ENCODE measurements at places on chromosomes 3 and 15. TPM values are rescaled to one million over a fixed set of nuclear protein-coding genes. Genes with fewer than 3 reads are reported as not detected.

DNA sequence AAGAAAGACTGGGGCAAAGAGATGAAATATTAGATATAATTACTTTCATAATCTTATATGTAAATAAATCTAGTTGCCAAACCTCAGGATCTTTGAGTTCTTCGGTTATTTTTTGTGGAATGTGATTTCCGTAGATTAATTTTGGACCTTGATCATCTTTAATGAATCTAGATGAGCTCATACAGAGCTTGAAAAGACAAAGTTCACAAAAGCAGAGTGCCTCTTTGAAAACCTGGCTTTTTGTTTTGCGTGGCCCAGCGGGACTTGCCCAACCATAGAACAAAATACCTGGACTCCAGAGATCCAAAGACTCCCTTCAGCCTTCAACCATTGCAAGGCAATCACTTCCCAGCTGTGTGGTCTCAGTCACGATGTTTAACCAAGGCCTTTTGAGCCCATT lies 54.8 kb upstream of the CHST2 start:
- DNase-seq, result no peak

PAK6 gene
- polyA plus RNA-seq, result not detected

EPHB3 gene
- polyA plus RNA-seq, result 3.3 TPM

RBPMS2 gene
- 0.67 TPM for polyA plus RNA-seq

PRR20G gene
- not detected for polyA plus RNA-seq

DNA sequence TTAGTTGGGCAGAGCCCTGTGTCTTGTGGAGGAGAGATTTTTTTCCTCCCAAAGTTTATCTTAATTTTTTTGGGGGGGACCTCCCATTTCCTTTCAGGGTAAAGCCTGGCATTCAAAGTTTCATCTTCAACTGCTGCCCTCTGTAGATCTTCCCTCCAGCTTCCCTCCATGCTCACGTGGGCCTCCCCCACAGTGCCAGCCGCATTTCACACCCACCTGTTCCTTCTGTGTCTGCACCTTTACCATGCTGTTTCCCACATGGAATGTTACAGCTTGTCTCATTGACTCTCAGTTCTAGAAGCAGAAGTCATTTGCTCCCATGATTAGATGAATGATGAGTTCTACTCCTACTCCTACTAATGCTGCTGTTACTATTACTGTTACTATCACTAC lies 6.5 kb downstream of the CELF6 start:
- DNase-seq, result no peak

WHAMM gene
- polyA plus RNA-seq, result 3.2 TPM

PCYT1A gene
- 75.0 TPM for polyA plus RNA-seq

GRCh38 chr3:41159588-41160189 lies 39.6 kb upstream of the CTNNB1 start:
- no peak for DNase-seq

DNA sequence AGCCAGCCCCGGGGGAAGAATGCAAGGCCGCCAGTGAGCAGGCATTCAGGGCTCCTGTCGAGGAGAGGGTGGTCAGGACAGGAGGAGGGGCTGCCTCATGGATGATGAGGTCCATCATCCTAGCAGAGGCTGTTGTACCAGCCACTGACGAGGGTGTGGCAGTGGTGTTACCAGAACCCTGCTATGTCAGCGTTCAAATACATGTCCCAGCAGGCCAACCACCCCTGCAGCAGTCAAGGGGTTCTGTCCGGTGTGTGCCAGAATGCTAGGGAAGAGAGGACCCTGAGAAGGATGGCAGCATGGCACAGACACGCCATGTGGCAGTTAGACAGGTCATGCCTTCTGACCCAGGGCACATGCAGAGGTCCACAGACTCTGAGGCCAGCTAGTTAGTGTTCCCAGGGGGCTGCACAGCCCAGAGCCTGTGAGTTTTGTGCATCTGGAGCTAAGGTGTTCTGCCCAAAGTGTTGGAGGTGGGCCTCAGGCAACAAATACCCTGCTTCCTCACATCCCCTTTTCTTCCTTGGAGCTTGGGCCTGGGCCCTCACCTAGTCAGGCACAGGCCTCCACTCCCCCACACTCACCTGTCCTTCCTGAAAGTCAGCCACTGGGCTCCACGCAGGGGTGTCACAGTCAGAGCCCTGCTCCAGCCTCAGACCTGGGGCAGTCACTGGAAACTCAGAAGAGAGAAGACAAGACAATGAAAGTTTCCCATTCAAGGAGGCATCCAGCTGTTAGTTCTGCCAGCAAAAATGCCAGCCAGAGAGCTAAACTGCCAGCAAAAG lies 7.8 kb downstream of the PAK6 start:
- DNase-seq, result no peak

DNA sequence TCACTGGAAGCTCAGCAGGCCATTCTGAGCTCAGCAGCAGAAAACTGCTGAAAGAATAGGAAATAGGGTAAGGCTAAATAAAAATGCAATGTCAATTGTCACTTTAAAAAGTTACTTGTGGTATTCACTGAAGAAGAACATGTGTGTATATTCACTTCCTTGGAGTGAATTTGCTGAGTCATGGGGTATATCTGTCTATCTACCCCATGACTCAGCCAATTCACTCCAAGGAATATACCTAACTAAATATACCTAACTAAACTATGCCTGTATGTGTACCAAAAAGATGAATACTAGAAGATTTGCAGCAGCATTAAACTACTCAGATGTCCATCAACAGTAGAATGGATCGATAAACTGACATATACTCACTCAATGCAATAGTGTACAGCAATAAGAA lies 69.5 kb upstream of the KCNAB1 start:
- DNase-seq, result no peak

DNA sequence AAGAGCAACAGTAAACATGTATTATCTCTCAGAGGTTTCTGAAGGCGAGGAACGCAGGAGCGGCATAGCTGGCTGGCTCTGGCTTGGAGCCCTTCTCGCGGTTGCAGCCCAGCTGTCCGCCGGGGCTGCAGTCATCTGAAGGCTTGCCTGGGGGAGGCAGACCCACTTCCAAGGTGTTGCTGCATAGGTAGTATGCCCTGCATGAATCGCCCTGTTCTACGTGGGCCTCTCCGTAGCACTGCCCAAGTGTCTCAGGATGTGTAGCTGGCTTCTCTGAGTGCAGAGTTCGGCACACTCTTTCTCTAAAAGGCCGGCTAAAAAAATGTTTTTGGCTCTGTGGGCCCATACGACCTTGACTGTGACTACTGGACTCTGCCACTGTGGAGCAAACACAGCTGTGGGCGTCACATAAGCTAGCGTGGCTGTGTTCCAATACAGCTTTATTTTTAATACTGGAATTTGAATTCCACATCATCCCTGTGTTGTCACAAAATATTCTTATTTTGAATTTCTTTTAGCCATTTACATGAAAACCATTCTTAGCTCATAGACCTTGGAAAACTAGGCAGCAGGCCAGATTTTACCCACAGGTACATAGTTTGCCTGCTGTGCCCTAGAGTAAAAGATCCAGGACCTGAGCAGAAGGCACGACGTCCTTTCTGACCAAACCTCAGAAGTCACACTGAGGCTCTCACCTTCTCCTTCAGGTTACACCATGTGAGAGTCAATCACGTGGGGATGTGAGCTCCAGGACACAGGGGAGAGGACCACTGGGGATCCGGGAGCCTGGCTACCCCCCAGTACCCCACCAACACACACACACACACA lies 55.9 kb downstream of the PGPEP1L start:
- no peak for DNase-seq

PIK3CB gene
- 4.9 TPM for polyA plus RNA-seq

GRCh38 chr3:76888856-76889255 lies 151.0 kb upstream of the ROBO2 start:
- no peak for DNase-seq

DNA sequence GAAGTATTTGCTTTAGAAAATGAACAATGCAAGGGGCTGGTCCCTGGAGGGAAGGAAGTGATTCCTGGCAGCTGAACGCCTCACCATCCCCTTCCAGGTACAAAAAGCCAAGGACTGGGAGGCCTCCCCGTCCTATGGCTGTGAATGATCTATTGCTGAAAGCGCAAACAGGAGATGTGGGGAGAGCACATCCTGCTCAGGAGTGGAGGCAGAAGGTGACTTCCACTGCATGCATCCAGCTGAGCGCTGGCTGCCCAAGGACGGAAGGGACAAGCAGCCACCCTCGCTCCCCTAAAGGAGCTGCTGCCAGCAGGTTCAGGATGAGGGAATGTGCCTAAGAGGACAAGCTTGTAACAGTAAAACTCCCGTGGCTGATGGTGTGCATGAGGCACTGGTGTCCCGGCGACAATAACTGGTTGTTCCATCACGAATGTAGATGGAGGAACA lies 41.4 kb downstream of the ABTB1 start:
- DNase-seq, result no peak

IGF1R gene
- 21.2 TPM for polyA plus RNA-seq

GRCh38 chr3:132134611-132135010 lies 99.8 kb upstream of the CPNE4 start:
- peak; percentile 65 for DNase-seq

FOXB1 gene
- not detected for polyA plus RNA-seq

DNA sequence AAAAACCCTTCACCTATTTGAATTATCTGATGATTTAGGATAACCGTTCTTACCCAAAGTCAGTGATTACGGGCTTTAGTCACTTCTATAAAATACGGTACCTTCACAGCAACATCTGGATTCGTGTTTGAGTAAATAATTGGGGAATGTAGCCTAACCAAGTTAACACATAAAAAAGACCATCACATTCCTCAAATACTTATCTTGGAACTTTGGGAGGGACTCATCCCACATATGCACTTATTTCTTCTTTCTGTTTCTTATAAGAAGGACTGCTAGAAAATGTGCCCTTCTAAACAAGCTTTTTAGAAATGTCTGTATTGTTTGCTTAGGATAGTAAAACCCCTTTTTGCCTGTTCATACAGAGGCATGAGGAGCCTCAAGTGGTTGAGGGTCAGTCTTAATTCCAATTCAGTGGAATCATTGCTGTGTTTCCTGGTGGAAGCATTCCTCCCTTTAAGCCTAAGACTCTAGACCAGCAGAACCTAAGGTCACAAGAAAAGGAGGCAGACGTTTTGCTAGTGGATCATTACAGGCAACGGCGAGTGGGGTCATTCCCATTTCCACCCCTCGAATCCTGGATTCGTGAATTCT lies 67.5 kb downstream of the TMEM44 start:
- DNase-seq, result peak; percentile 94

DNA sequence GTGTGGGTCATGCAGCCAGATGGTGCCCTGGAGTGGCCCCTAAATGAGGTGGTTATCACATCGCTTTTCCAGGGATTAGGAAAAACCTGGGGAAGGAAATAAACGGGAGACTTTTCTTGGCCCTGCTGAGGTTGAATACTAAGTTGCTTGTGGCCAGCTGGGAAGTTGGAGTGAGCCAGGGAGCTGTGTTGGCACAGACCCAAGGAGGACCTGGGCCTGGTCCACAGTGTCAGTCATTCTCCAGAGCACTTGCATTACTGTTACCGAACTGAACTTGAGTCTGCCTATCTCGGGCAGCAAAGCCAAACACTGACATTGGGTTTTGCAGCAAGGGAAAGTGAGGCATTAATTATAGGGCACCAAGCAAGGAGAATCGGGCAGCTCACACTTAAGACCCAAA lies 339.0 kb downstream of the GABRB3 start:
- no peak for DNase-seq

CACNA2D2 gene
- 0.11 TPM for polyA plus RNA-seq

DNA sequence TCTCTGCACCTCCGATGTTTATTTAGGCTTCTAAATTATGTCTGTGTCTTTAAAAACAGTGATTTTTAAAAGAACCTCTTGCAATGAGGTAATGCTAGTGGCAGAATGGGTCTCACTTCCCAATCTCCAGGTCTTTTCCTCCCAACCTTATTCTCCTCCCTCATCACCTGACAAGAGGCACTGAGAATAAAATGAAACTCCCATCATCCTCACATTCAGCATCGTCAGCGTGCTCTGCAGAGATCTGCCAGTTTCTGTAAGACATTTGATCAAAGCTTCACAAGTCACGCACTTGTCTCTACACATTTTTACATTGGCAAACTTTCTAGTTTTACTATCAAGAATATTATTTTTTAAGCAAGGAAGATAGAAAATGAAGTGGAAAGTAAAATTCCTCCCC lies 420.5 kb downstream of the GABRB3 start:
- no peak for DNase-seq

COL6A5 gene
- polyA plus RNA-seq, result not detected

GRCh38 chr3:187000711-187001151 lies 70.4 kb downstream of the ST6GAL1 start:
- DNase-seq, result no peak

GRCh38 chr3:66851894-66852613 lies 146.1 kb upstream of the KBTBD8 start:
- no peak for DNase-seq

GRCh38 chr15:68073576-68074288 lies 19.6 kb downstream of the PIAS1 start:
- DNase-seq, result no peak

DNA sequence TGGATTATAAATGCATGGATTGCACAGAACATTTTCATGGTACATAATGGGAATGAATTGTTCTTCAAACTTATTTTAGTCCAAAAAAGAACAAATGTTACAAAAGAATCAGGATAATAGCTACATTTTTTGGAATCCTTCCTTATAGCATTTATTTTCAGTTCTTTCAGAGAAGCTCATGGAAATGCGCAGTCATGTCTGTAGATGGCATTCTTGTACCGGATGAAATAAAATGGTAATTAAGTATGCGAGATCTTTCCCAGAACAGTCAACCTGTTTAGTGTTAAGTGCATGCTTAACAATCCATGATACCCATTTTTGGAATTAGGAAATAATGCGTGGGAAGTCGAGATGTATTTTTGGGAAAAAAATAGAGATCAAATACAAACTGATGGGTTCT lies 38.2 kb upstream of the GOLGA8B start:
- DNase-seq, result no peak

GRCh38 chr15:101014921-101015841 lies 96.0 kb downstream of the LRRK1 start:
- DNase-seq, result no peak

GPR160 gene
- polyA plus RNA-seq, result 0.29 TPM

GRCh38 chr3:63950698-63951097 lies 38.5 kb upstream of the SCAANT1 start:
- DNase-seq, result no peak

- no peak for DNase-seq
Observed at GRCh38 chr3:119601154-119601553, 3.5 kb downstream of the PLA1A start.

CDHR4 gene
- polyA plus RNA-seq, result not detected

A4GNT gene
- polyA plus RNA-seq, result not detected

DNA sequence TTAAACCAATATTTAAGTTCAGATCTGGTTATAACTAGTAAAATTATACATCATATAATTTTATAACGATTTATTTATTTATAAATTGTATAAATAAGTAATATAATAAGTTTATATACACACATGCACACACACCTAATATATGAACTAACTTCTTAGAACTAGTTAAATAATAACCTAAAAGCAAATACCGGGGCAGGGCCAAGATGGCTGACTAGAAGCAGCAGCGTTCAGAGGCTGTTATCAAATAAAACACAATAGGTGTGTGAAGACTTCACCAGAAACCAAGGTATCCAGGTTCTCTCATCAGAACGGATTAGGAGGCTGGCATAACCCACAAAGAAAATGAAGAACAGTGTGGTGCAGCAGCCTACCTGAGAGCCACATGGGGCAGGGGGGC lies 653.6 kb upstream of the CBLB start:
- no peak for DNase-seq

NLGN1 gene
- polyA plus RNA-seq, result 15.5 TPM

GRCh38 chr3:129343643-129344360 lies 65.1 kb downstream of the HMCES start:
- no peak for DNase-seq
